Stimulated activated CD4-positive, alpha-beta T cell treated with anti-CD3 and anti-CD28 coated beads, Interleukin-2, amount 100 ng/mL, for 48 hours (primary cell): ENCODE measurements at places on chromosomes 12 and 14.
A peak's percentile ranks its signal among the peaks of the same experiment; 100 is the strongest.

GRCh38 chr12:25427337-25428249, 125.5 kb downstream of the LMNTD1 start:
- DNase-seq = no peak

DNA sequence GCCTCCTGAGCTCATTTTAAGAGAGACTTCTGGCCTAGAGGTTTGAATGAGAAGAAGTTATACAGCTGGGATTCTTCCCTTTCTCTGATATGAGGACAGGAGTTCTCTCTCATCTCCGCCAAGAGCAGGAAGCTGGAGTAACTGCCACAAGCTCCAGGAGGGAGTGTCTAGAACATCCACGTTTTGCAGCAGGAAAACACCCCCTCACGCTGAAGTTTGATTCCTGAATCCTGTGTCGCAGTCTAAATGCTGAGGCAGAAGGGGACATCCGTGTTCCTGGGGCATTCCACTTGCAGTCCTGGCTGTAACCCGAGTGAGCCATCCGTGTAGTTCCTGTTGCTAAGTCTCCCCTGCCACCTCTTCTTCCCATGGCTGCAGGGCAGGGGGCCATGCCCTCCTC, 38.3 kb downstream of the NTF3 start:
- DNase-seq = no peak

DNA sequence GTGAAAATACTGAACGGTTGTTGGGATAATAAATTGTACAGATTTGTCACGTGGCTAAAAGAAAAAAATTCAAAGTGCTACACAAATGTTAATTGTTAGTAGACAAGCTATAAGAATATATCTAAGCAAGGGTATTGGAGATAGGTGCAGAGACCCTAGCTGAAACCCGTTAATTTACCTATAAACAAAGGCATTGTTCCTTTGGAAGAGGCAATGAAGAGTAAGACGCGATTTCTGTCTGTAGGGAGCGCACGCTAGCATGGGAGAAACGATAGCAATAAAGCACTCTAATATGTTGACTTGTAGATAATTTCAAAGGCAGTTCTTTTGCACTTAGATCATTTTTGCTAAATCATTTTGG, 565 bp downstream of the CCDC77 start:
- DNase-seq = no peak

DNA sequence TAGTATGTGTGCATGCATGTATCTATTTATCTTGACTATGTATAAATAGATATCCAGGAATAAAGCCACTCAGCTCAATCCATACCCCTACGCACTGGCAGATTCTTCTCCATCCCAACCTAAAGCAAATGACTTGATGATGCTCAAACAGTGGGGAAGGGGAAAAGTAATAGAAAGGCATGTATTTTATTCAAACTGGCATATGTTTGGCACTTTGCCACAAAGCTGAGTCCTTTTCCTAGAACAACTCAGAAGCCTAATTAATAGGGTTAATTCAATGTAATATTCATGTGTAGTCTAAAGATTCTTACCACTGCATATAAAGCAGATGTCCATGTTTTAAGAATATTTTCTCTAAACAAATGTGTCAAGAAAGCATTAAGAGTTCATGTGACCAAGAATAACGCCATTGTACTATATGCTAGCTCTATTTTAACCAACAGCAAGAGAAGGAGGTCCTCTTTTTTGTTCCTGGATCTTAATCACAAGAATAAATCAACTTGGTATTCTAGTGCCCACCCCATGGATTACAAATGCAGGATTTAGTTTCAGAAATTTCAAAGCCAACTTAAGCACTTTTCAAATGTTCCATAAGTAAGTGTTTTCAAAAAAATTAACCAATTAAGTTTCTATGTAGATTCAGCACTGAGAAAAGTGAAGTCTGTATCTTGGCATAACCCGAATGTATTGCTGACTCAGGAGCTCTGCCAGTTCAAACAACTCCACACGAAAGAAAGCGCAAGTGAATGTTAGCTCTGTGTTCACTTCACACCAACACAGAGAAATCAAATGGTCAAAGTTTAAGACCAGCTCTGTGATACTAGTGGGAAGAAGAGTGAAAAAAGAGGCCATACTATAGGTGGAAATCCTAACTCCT, 233.6 kb downstream of the MED13L start:
- no peak for DNase-seq

- DNase-seq = no peak
Measured at GRCh38 chr12:55982319-55982936, 8.6 kb downstream of the RAB5B start.

- no peak for DNase-seq
Measured at GRCh38 chr12:2410496-2410895, 357.7 kb downstream of the CACNA1C start.

DNA sequence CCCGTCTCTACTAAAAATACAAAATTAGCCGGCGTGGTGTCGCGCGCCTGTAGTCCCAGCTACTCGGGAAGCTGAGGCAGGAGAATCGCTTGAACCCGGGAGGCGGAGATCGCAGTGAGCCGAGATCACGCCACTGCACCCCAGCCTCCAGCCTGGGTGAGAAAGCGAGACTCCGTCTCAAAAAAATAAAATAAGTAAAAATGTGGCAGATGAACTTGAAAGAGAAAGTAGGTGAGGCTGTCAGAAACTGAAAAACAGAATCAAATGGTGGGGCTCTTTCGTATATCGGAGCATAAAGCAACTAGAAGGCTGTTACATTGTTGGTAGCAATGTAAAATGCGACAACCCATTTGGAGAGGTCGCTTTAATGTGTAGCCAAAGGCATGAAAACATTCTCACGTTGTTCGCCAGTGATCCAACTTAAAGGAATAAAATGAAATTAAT, 767 bp upstream of the CCNT1 start:
- DNase-seq = no peak

DNA sequence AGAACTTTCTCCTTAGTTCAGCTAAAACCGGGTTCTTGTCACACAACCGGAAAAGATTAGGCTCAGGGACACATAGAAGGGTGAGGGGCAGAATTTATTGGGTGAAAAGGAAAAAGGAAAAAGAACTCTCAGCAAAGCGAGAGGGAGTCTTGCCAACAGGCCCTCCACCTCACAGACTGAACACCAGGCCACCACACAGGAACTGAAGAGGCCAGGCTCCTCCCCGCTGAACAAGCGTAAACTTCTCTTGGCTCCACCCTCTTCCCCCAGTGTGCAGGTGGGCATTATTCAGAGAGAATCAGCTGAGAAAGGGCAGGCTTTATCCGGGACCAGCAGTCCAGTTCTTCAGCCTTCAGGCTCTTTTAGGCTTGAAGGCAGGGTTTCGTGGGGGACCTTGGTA, 125.6 kb upstream of the FGD4 start:
- DNase-seq = peak; percentile 16

- no peak for DNase-seq
Measured at GRCh38 chr14:104205781-104206180, 67.4 kb downstream of the KIF26A start.

DNA sequence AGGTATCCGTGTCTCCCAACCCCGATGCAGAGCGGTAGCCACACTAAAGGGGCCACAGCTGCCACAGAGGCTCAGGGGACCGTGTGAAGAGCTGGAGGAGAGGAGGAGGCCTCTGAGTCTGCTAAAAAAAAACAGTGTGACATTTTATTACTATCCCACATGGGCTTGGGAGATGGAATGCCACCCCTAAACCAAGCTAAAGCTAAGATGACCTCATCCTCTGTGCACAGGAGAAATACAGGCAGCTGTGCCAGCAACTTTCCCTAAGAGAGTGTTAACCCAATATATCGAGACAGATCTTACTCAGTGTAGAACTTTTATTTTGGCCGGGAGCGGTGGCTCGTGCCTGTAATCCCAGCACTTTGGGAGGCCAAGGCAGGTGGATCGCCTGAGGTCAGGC, 18.0 kb downstream of the BCL2L14 start:
- no peak for DNase-seq

DNA sequence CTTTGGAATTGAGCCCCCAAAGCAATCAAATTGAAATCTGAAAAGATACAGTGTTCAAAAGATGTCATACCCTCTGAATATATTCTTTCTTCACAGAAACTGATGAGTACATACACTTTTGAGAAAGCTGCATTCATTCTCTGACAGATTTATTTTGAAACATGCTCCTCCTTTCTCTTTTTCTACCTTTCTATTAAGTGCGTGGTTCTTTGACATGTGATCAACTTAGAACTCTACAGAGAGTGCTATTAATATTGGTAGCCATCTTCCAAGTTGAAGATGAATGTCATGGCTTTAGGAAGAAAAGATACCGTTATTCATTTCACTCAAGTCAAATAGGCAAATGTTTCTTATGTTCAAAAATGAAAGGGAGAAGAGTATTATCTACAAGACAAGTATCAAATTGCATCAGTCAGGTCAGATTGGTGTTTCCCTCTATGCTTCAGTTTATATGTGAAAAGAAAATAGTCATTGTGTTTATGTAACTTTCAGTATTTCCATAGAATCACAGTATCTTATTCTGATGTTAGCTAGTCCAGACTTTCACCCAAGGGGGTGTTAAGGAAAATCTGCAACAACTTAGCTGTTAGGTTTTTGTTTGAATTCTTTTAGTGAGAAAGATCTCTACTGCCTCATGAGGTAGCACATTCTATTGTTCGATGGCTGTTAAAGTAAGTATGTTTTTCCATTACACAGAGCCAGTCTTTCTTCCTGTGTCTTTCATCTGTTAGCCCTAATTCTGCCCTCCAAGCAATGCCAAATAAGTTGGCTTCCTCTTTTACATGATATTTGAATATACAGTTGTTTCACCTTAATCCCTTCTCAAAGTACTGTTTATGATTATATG, 55.4 kb upstream of the GARIN2 start:
- no peak for DNase-seq

GRCh38 chr14:29608861-29609260, 318.8 kb downstream of the PRKD1 start:
- DNase-seq = no peak

DNA sequence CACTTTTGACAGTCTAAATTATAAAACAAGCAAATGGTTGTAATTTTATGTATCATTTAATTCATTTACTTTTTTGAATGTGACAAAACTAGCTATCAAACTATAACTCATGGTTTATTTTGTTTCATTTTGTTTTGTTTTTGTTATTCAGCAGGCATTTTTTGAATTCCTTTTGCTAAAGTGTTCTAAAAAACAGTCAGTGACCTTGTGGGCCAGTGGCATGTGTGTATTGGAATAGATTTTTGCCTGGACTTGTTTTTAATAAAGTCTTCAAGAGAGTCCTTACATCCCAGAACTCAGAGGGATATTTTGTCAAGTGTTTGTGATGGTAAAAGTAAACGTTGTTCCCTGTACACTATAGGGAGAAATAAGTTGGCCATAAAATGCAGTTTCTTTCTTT, 369.7 kb upstream of the SYT1 start:
- no peak for DNase-seq
